PC-9 (cell line): ENCODE measurements at places on chromosomes 1 and 21. TPM values are rescaled to one million over a fixed set of nuclear protein-coding genes. Genes with fewer than 3 reads are reported as not detected.

The CLSTN1 gene
- total RNA-seq = 138 and 140 TPM in 2 replicates

The OR2M3 gene
- 0.20 and 0.35 TPM in 2 replicates for total RNA-seq

- no peaks in the 10 kb centered on the region for H3K27me3 ChIP-seq
- no peaks in the 10 kb centered on the region for H3K4me1 ChIP-seq
- DNase-seq = no peak
- H3K27ac ChIP-seq = no peak overlapping the region
- no peak overlapping the region for H3K4me3 ChIP-seq
- no peaks in the 10 kb centered on the region for H3K36me3 ChIP-seq
Observed at GRCh38 chr1:28028873-28029654, 59.3 kb downstream of the EYA3 start.

GRCh38 chr1:220407191-220407590 lies 120.7 kb upstream of the MARK1 start:
- H3K4me1 ChIP-seq = peaks cover 46% of the 10 kb centered on the region
- no peaks in the 10 kb centered on the region for H3K27me3 ChIP-seq
- H3K27ac ChIP-seq = no peak overlapping the region
- DNase-seq = no peak

DNA sequence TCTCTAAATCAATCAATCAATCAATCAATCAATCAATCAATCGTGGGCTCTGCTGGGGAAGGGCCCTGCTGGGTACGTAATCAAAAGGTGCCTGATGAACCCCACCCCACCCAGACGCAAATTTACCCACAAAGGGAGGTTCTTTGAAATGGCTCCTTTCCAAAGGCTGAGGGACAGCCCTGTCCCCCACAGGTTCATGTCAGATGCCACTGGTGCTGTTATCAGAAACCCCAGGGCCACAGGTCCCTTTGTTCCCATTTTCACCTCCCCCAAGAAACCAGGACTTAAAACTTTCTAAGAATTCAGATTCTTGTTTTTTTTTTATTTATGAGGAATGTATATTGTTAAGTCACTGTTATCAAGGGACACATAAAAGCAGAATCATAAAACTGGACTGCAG lies 14.2 kb downstream of the CHRNB2 start:
- no peak overlapping the region for H3K4me3 ChIP-seq
- peaks cover 23% of the 10 kb centered on the region; the same call in 1 of the 2 replicates for H3K36me3 ChIP-seq
- no peak for DNase-seq
- no peaks in the 10 kb centered on the region for H3K4me1 ChIP-seq
- H3K27ac ChIP-seq = no peak overlapping the region
- no peaks in the 10 kb centered on the region for H3K27me3 ChIP-seq

DNA sequence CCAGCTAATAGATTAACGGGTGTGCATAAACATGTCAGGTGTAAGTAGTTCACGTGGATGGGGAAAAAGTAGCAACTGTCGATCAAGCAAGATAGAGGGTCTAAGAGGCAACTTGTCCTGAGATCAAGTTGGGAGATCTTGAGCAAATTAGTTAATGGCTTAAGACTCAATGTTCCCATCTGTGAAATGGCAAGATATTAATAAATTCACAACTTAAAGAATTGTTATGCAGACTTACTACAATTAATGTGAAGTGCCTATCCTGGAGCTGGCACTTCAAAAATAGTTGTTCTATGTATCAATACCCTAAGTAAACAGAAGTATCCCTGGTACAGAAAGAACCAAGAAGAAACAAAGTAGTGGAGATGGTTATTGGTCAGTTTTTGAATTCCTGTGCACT lies 312.4 kb downstream of the ASTN1 start:
- no peaks in the 10 kb centered on the region for H3K36me3 ChIP-seq
- H3K27ac ChIP-seq = no peak overlapping the region
- no peaks in the 10 kb centered on the region for H3K27me3 ChIP-seq
